ENCODE measurements at places on chromosomes 7 and 10.
A peak's percentile ranks its signal among the peaks of the same experiment; 100 is the strongest.

DNA sequence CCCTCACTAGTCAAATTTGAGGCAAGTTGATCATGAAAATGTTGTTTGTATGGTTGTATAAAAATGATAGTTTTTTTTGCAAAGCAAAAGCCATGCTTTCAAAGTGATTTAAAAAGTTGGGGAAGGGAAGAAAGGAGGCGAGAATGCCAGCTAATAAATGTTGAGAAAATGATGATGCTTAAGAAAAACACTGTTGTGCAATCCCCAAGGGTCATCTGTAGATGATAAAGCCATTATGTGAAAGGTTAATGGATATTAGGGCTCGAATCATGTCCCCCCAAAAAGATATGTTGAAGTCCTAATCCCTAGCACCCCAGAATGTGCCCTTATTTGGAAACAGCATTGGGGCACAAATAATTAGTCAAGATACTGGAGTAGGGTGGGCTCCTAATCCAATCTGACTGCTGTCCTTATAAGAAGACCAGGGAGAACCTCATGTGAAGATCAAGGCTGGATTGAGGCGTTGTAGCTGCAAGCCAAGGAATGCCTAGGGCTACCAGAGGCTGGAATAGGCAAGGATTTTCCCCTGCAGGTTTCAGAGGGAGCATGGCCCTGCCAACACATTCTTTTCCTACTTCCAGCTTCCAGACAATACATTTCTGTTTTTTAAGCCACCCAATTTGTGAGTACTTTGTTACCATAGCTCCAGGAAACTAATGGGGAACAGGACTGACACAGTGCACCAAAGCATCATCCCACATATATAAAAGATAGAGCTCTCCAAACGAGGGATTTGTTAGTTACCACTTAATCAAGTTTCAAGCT, 35.4 kb upstream of the MKLN1 start:
- no peak for DNase-seq

DNA sequence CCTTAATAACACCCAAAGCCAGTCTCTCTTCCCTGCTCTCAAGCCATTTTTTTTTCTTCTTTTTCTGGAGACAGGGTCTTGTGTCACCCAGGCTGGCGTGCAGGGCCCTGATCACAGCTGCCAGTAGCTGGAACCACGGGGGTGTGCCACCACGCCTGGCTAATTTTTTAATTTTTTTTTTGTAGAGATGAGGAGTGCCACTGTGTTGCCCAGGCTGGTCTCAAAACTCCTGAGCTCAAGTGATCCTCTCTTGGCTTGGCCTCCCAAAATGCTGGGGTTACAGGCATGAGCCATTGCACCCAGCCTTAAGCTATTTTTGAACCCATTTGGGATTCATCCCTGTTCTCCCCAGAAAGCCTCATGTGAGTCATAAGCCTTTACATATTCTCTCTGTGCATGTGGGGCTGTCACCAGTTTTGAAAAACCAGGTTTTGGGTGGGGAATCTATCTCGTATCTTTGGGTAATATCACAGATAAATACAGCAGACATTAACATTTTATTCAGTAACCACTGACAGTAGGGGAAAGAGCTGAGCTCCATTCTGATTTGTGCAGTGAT, 15.5 kb downstream of the ZNF487 start:
- no peak for DNase-seq

DNA sequence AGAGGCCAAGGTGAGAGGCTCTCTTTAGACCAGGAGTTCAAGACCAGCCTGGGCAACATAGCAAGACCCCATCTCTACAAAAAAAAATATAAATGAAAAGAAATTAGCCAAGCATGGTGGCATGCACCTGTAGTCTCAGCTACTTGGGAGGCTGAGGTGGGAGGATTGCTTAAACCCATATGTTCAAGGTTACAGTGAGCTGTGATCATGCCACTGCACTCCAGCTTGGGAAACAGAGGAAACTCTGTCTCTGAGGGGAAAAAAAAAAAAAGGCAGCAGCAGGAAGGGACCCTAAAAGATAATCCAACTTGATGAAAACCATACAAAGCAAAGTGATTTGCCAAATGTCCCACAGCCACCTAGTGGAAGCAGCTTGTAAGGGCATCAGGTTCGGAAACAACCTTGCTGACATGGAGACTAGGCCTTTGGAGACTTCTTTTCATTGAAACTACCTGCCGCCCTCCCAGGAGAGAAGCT, 15.6 kb upstream of the PBLD start:
- DNase-seq: no peak

DNA sequence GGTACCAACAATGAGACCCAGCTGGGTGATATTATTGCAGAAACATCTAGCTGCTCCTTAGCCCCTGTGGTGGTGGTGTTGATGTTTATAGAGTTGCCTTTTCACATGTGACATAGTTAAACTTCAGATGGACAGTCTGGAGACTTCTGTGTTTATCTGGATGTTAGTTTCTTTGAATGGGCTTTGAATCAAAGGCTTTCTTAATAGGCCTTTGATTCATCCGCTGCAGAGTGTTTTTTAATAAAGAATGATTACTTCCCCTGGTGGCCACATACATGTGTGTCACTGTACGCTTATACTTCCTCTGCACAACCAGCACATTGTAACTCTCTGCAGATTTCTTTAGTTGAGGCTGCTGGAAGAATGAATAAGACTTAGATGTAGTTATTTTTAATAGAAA, 221.0 kb downstream of the DYNC1I1 start:
- DNase-seq: no peak

- DNase-seq: peak; percentile 84
These were observed 425.4 kb downstream of the RPS24 start for GRCh38 chr10:78458983-78459638.

- no peak for DNase-seq
These were observed 7.4 kb upstream of the VIM start for GRCh38 chr10:17220652-17221100.

GRCh38 chr10:86968271-86968993, at the start of gene ADIRF:
Gene ADIRF (plus strand): TSS chr10:86968482. CDS start chr10:86968545, 63 bp downstream.
- DNase-seq: no peak

- DNase-seq: no peak
These were observed 136.2 kb upstream of the NRBF2 start for GRCh38 chr10:62996925-62997324.

DNA sequence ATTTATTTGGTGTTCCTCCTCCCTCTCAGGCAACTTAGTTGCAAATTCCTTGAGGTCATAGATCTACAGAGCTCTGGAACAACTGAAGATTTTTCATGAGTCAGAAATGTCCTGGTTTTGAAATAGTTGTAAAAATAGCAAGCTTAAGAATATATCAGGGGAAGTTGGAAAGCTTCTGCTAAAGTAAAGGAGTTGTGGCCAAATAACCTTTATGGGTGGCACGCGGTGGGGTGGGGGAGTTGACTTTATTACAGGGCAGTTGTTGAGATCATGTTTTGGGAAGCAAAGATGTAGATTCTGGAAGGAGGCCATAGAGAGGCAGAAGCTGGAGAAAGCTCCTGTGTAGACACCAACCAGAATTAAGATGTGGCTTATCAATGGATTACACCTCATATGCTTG, 326.0 kb upstream of the MTPN start:
- no peak for DNase-seq

DNA sequence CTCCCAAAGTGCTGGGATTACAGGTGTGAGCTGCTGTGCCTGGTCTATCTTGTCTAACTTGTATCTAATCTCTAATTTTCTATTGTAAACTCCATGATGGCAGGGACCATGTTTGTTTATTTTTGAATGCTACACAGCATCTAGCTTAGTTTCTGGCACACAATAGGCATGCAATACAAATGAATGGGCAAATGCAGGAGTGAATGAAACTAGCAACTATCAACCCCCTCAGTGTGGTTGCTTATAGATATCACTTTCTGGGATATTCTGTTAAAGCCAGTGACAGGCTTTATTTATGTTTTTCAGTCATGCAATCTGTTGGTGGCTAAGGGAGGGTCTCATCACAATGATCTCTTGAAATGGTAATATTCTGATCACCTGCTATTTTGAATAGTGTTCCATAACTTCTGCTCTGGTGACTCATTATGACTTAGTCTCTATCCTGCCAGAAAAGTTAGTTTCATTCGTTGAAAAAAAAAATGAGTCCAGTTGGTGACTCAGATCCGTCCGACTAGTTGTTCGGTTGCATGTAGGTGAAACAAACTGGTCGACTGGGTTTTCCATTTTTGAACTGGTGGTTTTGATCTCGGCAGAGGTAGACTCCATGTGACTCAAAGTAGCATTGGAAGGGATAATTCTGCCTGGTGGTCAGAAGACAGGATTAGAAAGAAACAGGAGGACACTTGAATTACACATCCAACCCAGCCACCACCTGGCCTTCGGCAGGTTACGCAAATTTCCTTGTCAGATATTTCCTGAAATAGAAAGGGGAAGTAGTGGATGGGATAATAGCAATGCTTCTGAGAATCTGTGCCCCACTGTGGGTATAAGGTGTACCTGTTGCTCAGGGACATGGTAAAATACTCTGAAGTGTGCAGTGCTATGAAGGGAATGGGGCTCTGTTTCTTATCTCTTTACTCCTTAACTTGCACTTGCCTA, 76.8 kb downstream of the GATA3 start:
- DNase-seq: no peak

DNA sequence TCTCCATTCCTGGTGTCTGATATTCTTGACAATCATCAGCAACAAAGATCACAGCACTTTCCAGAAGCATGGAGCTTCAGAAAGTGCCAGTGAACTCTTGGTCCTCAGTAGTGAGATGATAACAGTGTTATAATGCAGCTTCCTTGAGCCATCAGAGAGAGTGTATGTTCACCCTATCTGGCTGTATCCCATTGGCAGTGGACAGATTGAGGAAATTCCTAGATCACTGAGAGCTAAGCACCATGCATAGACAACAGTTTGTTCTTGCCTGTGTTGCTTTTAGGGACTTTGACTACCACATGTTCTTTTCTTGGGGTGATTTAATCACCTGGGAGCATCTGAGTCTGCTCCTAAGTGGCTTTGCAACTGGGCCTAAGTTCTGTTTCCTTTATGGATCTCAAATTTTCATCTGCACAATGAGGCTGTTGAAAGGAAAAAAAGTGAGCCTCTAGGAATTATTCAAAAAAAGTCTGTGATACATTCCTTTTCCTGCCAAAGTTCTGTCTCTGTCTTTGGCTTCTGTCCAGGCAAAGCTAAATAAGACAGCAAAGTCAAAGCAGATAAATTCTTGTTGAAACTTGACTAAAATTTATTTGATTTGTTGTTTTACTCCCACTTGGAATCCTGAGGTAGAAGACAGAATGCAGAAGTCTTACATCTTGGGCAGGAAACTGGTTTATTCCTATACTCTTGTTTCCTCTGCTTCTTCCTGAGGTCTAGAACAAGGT, 14.5 kb upstream of the ZNF282 start:
- no peak for DNase-seq

DNA sequence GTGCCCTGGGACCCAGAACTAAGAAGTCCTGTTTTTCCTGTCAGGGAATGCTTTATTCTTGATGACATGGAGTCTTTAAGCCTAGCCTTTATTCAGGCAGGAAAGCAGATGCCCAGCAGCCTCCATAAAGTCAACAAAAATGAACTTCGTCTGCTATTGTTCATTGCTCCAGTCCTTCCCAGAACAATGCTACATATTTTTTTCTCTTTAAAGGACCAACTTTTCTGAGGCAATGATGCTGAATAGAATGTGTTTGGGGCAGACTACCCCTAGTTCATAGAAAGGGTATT, 47.6 kb upstream of the PDCD4 start:
- no peak for DNase-seq

DNA sequence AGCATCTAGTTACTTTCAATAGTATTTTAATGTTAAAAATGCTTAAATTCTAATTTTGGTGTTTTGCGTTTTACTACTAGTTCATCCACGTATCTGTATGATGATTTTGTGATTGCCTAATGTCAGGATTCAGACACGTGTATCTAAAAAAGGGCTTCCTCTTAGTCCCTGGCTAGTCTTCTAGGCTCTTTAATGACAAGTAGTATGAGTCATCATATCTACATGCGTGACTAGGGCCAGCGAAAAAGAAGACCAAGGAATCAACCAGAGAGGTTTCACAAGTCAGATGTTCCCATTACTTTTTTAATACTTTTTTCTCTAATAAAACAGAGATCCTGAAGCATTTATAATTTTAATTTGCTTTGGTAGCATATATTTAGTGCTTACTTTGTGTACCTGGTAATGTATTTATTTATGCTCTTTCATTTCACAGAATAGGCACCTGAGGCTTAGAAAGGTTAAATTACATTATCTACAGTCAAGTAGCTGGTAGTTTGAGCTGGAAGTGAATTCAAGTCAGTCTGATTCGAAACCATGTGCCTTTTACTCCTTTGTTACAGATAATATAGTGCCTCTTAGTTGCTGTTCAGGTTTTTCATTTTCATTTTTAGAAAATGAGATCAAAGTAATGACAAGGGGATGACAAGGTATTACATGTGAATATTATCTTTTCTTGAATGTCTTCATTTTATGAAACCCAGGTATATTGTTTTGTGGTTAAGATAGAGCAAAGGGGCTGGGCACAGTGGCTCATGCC, 140.3 kb downstream of the FOXP2 start:
- no peak for DNase-seq

DNA sequence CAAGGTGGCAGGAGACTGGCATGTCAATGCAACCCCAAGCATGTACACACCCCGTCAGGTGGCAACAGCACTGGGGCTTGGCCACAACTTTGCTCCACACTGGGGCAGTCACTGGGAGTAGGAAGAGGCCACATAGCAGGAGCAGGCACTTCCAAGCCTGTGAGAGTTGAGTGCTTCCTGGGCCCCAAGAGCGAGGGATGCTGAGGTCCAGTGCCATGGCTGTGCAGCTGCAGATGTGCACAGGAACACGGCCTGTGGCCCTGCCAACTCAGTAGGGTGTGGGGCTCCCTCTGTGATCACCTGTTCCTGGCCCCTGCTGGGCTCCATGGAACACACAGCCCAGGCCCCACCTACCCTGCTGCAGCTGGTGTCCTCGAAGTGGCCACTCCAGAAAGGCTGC, 932.8 kb upstream of the SORCS1 start:
- DNase-seq: no peak

GRCh38 chr10:91672021-91672608, 39.2 kb upstream of the PPP1R3C start:
- DNase-seq: no peak

DNA sequence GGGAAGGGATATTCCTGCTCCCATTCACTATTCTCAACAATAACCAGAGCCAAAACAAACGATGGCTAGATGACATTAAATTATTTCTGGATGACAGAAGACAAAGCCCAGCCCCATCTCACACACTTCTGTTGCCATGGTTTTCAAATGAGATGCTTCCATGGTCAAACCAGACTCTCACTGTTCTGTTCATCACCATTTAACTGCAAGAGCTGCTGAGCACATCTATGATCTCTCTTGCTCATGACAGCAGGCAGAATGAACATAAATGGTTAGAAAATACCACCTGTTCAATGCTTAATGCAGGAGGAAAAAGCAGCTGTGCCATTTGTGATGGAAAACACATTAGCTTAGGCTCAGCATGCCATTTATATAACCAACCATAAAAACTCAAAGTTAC, 758.6 kb upstream of the ZWINT start:
- DNase-seq: no peak

GRCh38 chr10:72702868-72703581, 11.1 kb downstream of the MCU start:
- DNase-seq: no peak

GRCh38 chr10:119705434-119705831, 20.4 kb upstream of the INPP5F start:
- no peak for DNase-seq

GRCh38 chr10:119028900-119029612, 458 bp upstream of the NANOS1 start:
- peak; percentile 88 for DNase-seq

Measured in NCI-H774 (cell line).